Stimulated activated CD8-positive, alpha-beta memory T cell treated with anti-CD3 and anti-CD28 coated beads, Interleukin-4, amount 100 ng/mL, for 4 hours (primary cell): ENCODE measurements at places on chromosomes 4 and X.

GRCh38 chr4:122522944-122523343 lies 66.4 kb upstream of the IL2 start:
- no peak for DNase-seq

DNA sequence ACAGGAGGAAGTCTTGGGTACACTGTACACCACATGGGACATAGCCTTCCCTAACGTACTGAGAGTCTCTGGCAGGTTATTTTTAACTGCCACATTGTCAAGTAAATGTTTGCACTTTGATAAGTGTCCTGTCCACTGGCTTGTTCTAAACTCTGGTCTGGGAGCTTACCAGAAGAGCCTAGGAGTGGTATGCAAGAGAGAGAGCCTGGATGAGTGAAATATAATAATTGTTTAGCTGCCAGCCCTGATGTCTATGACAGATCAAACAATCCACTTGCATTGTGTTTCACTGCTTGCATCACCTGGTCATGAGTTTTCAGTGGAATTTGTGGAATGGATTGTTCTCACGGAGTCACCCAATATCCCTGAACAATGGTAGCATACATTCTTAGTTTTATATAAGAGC lies 91.6 kb downstream of the SHROOM3 start:
- no peak for DNase-seq

- no peak for DNase-seq
These were observed 110.4 kb upstream of the ATXN3L start for GRCh38 chrX:13430136-13430827.

- no peak for DNase-seq
These were observed 198.7 kb downstream of the QDPR start for GRCh38 chr4:17313194-17313593.

- no peak for DNase-seq
These were observed 11.9 kb downstream of the STARD8 start for GRCh38 chrX:68659385-68659784.

GRCh38 chr4:181520790-181521189 lies 722.4 kb upstream of the TENM3 start:
- no peak for DNase-seq

DNA sequence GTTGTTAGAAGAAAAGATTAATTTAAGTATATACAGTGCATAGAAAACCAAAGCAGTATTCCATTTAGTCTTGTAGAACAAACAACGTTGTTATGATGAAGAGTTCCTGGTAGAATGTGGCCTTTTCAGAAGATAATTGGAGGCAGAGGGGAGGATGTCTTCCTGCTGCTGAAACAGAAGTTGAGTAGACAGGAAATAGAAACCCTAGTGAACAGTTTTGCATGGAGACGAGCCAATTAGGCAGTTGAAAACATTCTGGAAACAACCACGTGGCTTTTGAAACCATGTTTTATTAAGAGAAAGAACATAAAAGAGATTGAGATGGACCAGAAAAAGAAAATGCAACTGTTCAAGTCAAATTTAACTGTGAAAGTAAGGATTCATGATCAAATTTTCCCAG lies 325.2 kb downstream of the CAMK2D start:
- no peak for DNase-seq

DNA sequence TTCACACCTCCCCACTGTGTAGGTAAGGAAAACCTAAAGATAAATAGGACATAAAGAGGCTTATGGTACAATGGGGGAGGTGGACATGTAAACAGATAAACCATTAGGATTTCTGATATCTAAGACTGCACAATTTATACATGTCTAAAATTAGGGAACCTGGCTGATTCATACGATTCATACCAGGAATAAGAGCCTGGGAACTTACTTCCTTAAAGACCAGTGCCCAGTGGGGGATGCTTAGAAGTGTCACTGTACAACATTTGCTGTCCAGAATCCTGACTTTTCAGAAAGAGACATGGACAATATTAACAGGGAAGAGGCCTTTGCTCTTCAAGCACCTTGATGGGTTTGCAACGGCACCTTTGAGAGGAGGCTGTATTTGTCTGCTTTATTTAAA lies 116.8 kb upstream of the KIT start:
- DNase-seq: no peak

- no peak for DNase-seq
These were observed 17.8 kb downstream of the EGF start for GRCh38 chr4:109930464-109930863.

GRCh38 chr4:101198682-101199339 lies 148.5 kb downstream of the PPP3CA start:
- DNase-seq: no peak

GRCh38 chr4:42281324-42282020 lies 115.8 kb upstream of the SHISA3 start:
- no peak for DNase-seq

DNA sequence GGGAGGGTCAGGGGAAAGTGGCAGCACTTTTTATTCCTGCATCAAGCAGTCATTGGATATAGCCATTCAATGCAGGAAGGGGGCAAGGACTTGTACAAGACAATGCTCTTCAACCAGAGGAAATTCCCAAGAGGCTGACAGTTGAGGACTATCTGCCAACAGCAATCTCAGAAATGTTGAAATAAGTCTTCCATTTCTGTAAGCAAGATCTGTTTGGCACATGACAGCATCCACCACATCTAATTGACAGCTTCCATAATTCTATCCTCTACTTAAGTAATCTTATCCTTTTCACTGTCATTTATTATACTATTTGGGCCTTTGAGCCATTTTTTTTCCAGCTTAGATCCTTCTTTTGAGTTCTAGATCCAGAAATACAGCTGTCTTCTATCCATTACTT lies 110.7 kb downstream of the CFAP299 start:
- no peak for DNase-seq

DNA sequence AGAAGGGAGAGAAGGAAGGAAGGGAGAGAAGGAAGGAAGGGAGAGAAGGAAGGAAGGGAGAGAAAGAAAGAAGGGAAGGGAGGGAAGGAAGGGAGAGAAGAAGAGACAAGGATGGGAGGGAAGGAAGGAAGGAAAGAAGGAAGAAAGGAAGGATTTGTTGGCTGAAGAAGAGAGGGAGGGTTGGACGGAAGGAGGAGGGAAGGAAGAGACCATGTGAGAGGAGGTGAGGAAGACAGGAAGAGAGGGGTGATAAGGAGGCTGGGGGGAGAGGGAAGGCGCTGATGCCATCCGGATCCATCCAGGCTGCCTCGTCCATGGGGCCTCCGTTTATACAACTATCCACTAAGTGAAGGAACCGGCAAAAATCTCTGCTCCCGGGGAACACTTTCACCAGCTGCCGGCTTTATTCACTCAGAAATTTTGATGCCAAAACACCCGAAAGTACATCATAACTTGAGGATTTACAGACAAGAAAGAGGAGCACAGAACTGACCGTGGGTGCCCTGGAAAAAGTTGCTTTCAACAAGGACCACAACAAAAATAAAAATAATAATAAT lies 14.9 kb downstream of the DHRSX start:
- DNase-seq: no peak

- no peak for DNase-seq
These were observed 195.9 kb upstream of the LDB2 start for GRCh38 chr4:17094159-17094875.

- DNase-seq: no peak
These were observed 17.7 kb downstream of the OTUD5 start for GRCh38 chrX:48939524-48940228.

DNA sequence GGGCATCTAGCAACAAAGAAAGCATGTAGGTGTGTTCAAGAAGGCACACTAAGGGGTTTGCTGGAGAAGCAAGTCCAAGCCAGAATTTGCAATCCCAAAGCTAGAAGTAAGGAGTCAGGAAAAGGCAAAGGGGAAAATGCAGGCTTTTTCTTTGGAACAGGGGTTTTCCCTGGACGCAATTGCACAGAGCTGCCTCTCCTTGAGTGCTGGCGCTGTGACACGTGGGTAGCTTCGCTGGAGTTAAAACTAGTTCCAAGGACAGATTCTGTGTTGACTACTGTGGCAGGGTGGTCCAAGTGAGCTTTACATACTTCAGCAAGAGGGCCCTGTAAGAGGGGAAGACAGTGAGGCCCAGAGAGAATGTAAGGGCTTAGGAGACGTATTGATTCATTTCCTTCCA lies 277.1 kb downstream of the ADGRA3 start:
- DNase-seq: no peak

DNA sequence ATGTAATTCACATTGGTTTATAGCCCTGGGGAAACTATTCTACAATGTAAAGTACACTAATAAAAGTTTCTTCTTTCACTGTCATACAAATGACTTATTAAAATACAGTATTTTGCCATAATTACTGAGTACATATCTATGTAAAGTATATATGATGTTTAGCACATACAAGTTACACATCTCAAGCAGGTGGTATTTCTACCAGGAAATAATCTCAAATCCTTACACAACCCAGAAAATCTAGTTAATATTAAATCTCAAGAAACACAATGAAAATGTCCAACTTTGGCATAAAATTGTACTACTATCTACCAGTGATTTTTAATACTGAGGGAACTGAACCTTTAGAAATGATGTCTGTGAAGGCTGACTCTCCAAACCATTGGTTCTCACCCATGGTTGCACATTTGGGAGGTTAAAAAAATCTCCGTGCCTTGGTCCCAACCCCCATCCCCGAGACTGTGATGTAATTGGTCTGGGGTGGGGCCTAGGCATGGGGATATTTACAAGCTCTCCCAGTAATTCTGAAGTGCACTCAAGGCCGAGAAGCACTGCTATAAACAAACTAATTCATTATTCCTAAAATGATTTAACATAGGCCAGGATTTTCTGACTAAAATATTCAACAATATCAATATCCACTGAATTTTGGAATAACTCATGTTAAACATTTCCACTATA lies 27.6 kb downstream of the MAP3K15 start:
- no peak for DNase-seq

DNA sequence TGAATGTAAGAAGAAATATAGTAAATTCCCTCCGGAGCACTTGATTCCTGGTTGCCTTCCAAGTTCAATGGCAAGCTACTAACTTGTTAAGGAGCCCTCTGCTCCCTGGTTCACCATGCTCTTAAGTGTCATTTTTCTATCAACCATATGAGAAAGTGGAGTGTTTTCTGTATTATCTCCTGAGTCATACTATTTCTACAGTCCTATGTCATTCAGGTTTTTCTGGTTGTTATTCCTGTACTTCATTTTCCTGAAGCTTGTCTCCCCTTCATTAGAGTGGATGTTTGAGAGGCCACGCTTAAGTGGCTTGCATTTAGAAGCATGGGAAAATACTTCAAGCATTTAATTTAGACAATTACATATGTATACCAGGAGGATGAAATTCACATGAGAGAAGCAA lies 14.7 kb upstream of the EPGN start:
- DNase-seq: no peak

- no peak for DNase-seq
These were observed 880.4 kb downstream of the PCDH18 start for GRCh38 chr4:136651932-136652331.

- DNase-seq: no peak
These were observed 39.3 kb upstream of the MAN2B2 start for GRCh38 chr4:6535706-6536105.

- no peak for DNase-seq
These were observed 30.3 kb downstream of the TLR10 start for GRCh38 chr4:38752372-38752940.

DNA sequence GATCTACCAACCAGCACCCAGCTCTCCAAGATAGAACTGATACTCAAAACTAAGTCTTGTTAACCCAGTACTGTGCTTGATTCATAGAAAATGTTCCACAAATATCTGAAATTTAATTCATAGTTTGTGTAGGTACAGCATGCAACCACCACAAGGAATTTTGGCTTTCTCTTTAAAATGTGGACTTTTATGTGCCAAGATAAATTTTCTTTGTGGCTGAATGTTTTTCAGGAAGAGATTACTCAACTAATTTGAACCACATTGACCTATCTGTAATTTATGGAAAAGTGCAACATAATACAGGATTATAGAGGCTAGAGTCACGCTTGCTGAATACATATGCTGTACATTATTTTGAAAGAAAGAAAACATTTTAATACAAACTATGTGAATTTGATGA lies 730.8 kb downstream of the IL1RAPL1 start:
- DNase-seq: no peak

- no peak for DNase-seq
These were observed 73.9 kb downstream of the QRFPR start for GRCh38 chr4:121306931-121307330.

GRCh38 chr4:845233-845835 lies 19.4 kb upstream of the CPLX1 start:
- no peak for DNase-seq

DNA sequence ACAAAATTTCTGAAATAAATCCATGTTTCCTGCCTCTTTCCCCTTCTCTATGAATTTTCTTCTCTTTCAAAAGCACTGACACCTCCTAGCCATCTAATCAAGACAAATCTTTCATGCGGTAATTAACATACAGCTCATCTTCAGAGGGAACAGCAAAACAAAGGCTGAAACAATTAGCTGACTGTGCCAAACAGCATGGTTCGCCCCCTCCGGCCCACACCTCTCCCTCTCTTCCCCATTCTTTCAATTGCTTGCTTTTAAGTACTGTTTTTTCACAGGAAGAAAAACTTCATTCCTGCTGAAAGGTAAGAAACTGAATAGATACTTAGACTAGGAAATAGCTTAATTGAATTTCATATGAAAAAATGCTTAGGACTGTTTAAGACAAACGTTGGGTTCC lies 291.1 kb upstream of the NOCT start:
- no peak for DNase-seq

GRCh38 chr4:41532882-41533281 lies 5.1 kb upstream of the LIMCH1 start:
- DNase-seq: no peak
